ENCODE measurements at places on chromosomes 5 and 9.
A peak's percentile ranks its signal among the peaks of the same experiment; 100 is the strongest.

DNA sequence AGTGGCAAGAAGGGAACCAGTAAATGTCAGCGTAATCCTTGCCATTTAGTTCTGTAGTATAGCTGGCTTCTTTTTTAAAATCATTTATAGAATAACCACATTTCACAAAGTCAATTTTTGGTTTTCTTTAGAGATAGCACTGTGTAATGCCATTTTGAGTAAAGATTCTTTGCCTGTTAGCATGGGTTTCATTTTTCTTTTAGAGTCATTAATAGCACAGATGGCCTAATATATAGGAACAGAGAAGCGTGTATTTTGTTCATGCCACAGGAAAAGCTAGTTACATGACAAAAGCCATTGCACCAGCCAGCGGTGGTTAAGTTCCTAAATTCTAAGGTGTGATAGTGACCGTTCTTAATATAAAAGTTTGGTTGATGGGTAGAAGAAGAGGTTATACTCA, 1363.9 kb downstream of the MAT2B start:
- no peak for DNase-seq

DNA sequence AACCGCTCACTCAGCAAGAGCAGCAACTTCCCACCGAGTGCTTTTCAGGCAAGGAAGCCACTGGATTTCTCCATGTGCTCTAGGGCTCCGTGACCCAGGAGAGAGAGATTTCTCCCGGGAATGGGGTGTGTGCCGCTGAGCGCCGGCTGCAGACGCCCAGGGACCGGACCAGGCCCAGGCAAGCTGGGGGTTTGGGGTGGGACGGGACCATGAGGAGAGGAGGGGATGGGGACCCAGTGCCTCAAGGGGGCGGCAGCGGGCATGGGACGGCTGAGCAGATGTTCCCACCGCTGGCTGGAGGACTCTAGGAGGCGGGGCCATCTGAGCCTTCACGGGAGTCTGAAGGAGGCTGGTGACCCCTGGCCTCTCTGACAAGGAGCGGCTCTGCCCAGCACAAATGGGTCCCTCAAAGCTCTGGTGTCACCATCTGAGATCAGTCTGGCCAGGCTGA, 8.5 kb downstream of the LCN9 start:
- DNase-seq: peak; percentile 15

DNA sequence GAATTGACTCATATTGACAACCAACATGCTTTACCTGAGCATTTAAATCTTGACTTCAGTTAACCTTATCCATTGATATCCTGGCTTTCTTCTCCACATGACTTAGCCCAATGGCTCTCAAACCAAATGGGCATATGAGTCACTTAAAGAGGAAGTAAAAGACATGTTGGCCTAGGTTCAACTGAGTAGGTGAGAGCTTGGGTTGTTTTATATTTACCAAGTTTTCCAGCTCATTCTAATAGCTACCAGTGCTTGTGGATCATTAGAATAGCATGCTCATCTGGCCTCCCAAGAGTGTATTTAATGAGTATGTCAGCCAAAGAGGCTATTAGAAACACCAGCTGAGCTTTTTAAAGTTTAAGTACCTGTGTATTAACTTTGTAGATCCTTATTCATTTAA, 1049.0 kb downstream of the PTPRD start:
- DNase-seq: no peak

GRCh38 chr9:113919382-113919781, 43.3 kb downstream of the ZNF618 start:
- no peak for DNase-seq

DNA sequence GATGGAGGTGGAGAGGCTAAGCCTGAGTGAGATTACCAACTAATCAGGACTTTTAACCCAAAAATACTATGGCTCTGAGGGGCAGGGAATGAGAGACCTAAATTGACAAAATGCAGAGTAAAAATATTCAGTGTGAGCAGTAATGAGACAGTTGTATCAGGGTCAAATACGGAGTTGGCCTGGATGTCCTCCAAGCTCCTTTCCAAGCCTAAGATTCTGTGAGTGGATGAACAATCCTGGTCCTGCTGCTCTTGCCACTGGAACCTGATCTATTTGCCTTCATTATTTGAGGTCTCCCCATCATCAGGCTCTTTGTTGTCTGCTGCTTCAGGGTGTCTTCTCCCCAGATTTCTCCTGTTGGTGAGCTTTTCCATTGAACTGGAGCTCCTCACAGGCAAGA, 1.1 kb downstream of the PDCD1LG2 start:
- DNase-seq: no peak

GRCh38 chr9:116393198-116393597, 239.6 kb downstream of the PAPPA start:
- no peak for DNase-seq

DNA sequence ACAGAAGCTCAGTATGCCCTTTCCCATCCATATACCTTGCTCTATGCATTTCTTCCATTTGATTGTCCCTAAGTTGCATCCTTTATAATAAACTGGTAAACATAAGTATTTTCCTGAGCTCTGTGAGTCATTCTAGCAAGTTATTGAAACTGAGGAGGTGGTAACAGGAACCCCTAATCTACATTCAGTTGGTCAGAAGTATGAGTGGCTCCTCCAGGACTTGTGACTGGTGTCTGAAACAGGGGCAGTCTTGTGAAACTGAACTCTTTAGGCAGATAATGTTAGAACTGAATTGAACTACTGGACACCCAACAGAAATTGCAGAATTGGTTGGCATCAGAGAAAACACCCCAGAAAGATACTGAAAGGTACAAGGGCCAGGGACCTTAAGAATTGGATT, 133.1 kb upstream of the POU5F2 start:
- DNase-seq: no peak

DNA sequence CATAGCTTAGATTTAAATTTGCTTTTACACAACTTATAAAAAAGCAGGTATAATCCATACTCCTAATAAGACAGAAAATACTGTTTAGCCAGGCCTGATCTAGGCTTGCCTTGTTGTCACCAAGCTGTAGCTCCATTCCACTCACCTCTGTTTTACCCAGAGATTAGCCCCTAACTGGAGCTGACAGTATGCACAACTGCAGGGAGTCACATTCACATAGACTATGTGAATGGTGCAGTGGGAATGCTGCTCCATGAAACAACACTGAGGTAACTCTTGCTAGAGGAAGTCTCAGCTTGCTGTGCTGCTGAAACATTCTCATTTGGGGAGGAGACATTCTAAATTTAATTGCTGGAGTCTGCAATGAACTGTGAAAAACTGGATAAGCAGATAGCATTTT, 209.1 kb downstream of the TMEM232 start:
- DNase-seq: no peak

GRCh38 chr5:156522651-156523529, 195.9 kb downstream of the SGCD start:
- no peak for DNase-seq

GRCh38 chr5:127492854-127493738, 24.3 kb upstream of the PRRC1 start:
- DNase-seq: no peak

- no peak for DNase-seq
These were observed 153.4 kb downstream of the SLIT3 start for GRCh38 chr5:169147534-169147933.

DNA sequence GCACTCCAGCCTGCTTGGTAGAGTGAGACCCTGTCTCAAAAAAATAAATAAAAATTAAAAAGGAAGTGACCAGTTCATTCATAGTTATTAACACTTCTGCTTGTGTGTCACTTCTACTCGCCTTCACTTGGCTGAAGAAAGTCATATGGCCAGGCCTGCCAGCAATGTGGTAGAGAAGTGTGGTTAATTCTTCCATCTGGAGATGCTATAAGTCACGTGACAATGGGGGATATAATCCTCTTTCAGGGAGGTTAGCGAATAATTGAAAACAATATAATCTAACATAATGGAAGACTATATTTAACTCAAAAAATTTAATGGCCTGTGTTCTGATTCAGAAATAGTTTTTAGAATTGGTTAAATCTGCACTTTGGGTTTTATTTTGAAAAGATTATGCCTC, 305.6 kb downstream of the DOCK8 start:
- DNase-seq: no peak

DNA sequence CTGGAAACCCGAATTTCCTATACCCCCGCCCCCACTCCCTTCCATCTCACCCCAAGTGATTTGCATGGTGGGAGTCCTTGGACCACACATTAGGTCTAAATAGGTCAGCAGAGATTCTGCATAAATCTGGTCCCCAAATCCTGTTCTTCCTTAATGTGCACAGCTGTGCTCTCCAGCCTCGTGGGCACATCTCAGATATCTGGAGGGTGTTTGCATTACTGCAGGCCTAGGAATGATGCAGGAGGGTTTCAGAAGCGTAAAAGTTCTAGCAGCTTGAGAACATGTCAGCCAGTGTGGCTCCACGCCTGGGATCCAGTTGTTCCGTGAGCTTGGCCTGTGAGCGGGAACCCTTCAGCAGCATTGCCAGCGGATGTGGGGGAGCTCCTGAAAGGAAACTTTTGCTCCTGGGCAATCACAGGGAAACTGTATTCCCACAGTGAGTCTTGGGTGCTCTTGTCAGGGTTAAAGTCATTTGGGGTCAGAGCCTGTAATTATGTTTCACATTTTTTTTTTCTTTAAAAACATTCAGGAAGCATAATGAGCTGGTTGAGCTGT, 12.9 kb downstream of the ARHGAP26 start:
- peak; percentile 70 for DNase-seq

DNA sequence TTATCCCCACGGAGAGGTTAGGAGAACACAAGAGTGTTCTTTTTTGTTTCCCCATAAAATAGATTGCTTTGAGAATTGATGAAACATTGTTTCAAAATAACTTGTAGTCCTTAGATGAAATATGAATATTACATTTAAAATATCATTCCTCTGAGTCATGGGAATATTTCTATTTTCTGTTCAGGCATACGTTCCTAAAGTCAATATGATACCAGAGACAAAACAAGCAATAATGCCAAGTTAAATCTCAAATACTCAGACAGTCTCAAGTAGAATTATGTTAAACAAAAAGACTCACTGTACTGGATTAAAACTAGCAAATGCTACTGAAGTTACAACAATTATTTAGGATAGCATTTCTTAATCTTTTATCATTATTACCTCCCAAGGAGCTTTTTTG, 111.7 kb upstream of the C6 start:
- no peak for DNase-seq

DNA sequence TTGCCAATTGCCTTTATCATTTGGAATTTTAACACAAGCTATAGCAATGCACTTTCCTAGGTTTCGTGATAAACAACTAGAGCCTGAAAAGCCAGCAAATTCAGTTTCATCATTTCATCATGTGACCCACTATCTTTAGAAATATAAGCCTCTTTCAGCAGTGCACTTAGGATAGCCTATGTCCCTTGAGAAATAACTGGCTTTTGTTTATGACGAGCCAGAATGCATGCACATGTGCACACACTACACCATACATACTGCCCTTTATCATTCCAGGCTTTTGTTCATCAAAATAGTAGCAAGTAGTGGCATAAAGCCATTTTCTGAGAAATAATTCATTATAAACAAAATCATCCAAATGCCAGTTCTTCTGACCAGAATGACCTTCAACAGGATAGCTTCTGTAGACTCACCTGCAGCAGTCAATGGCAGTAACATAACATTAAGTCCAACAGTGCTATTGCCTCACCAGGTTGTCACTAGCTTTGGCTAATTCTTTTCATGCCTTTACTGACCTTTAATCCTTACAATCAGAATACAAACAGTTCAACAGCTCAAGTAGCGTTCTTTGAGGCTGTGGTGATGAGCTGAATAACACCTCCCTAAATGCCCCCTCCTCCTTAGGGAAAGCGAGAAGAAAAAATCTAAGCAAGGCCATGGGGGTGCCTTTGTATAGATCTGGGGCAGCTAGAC, 132.3 kb upstream of the SMARCA2 start:
- no peak for DNase-seq

DNA sequence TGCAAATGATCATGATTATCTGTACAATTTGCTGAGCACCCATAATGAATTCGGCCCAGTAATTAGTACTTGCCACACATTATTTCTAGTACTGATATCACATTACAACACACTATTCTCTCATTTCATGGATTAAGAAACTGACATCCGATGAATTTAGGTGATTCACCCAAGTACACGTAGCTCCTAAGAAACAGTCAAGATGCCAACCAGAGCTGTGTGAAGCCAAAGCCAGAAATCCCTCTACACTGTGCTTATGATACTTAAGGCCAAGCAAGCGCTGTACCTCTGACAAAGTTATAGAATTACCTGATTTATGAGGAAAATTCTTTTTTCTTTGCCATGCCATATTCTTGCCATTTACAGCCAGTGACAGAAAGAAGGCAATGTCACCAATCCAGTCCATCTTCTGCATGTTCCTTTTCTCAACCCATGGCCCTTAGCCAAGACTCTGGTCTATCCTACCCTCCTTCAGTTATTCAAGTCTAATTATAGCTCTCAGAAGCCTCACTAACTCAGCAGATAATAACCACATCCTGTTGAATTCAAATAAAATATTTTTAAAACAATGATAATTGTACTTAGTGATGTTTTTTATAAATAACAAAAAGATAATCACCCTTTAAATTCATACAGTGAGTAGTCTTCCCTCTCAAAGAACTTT, 74.3 kb upstream of the PTGER4 start:
- DNase-seq: no peak

GRCh38 chr5:104539618-104540350, 977.2 kb upstream of the NUDT12 start:
- no peak for DNase-seq

- peak; percentile 55 for DNase-seq
These were observed at the start of gene LAMC3 for GRCh38 chr9:131008909-131009618. LAMC3 (plus strand) TSS chr9:131009174; CDS start chr9:131009215, 41 bp downstream.

DNA sequence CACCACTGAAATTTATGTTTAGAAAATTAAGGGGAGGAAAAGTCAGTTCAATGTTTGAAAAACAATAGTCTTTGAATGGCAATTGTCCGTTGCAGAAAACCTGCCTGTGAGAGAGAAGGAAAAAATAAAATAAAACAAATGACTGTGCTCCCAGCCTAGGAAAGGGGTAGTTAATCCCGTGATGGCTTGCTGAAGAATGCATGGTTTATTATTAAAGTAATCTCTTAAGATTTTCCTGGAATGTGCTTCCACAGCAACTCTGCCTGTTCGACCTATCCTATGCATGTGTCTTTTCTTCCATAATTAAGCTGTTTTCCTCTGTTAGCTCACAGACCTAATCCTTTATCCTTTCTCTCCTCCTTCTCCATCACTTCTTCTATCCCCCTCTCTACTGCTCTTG, 2.4 kb upstream of the DAB2 start:
- no peak for DNase-seq

DNA sequence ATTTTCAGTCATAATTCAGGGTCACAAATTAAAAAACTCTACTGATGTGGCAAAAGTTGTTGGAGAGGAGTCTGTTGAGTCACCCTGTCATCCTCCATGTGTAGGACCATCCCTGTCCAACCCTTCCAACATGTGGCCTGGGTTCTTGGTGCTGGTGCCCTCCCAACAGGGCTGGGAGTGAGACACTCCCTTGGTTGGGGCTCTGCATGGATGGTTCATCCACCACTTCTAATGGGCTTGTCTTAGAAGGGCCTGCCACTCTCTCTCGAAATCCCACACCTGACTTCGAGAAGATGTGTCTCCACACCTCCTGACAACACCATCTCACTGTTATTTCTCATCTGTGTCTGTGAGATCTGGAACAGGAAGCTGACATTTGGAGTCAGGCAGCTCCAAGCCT, 312.2 kb upstream of the IRX4 start:
- DNase-seq: no peak

- peak; percentile 33 for DNase-seq
These were observed 53.3 kb upstream of the SPATA31D4 start for GRCh38 chr9:81874931-81875330.

GRCh38 chr9:75504721-75505120, 385.8 kb upstream of the PCSK5 start:
- DNase-seq: no peak

- peak; percentile 70 for DNase-seq
These were observed 79.0 kb downstream of the TLR4 start for GRCh38 chr9:117782931-117783788.

All from heart left ventricle (tissue), 16 donors.